ENCODE measurements at places on chromosomes 16 and 17.
A peak's percentile ranks its signal among the peaks of the same experiment; 100 is the strongest.

- peak; percentile 8 for DNase-seq
Observed at GRCh38 chr16:67873435-67874370, 851 bp downstream of the EDC4 start.

DNA sequence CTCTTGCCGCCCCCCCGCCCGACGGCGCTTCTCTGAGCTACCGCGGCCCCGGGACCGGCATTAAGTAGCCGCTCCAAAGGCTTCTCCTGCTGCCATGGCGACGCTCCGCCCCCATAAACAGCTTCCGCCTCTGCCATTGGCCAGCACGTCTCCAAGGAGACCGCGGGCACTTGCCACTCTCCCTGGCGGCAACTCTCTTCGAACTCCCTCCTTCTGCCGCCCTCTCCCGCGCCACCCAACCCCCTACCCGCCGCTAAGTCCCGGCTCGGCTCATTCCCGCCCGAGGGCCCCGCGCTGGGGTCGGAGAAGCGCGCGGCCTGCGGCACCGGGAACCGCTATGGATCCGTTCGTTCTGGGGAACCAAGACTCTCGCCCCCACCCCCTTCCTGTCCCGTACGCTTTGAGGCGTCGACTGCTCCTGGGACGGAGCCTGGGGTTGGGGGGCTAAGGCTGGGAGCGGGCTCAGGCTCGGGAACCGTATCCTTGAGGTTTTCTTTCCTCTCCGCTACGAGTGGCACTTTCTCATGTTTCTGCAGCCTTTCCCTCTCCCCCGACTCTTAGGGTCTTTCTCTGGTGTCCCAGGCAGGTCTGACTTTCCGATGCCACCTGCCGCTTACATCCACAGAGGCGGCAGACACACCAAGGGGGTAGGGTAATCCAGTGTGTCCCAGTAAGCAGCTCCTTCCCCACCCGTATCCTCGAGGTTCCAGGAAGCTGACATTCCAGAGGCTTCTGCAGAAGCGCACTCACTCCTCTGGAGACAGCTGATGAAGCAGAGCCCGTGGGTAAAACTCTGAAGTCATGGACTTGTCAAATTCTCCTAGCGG, at the start of gene FOXJ1:
TSS of gene FOXJ1 (minus strand) at position 34 of the 827 bp plus-strand sequence. CDS start 850 bp downstream, outside the sequence.
- peak; percentile 80 for DNase-seq

GRCh38 chr16:83928341-83929055, 24.5 kb upstream of the OSGIN1 start:
- no peak for DNase-seq

GRCh38 chr17:9414471-9414870, 161.1 kb downstream of the STX8 start:
- no peak for DNase-seq

GRCh38 chr16:57123216-57123973, 31.0 kb downstream of the CPNE2 start:
- DNase-seq = no peak

DNA sequence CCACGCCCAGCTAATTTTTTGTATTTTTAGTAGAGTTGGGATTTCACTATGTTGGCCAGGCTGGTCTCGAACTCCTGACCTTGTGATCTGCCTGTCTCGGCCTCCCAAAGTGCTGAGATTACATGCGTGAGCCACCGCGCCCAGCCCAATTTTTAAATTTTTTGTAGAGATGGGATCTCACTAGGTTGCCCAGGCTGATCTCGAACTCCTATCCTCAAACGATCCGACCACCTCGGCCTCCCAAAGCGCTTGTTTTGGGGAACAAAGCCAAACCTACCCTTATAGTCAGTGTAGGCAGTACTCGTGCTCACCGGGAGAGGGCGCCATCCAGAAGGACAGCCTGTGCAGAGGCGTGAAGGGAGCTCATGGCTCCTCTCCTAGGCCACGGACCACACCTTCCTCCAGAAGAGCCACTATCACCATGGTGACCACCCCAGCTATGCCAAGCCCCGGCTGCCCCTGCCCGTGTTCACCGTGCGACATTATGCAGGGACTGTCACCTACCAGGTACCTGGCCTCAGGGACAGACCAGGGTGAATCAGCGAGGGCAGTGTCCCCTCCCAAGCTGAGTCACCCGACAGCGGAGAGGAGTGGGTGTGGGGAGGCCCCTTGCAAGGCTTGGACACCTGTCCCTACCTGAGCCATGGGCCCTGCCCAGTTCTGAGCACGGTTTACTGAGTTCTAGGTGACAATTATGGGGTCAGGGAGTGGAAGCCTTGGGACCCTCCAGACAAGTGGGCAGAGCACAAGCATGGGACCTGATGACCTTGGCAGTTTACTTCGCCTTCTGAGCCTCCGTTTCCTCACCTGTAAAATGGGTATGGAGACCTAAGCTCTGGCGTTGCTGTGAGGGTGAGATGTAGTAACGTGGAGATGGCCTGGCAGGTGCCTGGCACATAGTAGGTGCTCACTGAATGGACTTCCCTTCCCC, 13.7 kb downstream of the MYO15B start:
- DNase-seq = no peak

DNA sequence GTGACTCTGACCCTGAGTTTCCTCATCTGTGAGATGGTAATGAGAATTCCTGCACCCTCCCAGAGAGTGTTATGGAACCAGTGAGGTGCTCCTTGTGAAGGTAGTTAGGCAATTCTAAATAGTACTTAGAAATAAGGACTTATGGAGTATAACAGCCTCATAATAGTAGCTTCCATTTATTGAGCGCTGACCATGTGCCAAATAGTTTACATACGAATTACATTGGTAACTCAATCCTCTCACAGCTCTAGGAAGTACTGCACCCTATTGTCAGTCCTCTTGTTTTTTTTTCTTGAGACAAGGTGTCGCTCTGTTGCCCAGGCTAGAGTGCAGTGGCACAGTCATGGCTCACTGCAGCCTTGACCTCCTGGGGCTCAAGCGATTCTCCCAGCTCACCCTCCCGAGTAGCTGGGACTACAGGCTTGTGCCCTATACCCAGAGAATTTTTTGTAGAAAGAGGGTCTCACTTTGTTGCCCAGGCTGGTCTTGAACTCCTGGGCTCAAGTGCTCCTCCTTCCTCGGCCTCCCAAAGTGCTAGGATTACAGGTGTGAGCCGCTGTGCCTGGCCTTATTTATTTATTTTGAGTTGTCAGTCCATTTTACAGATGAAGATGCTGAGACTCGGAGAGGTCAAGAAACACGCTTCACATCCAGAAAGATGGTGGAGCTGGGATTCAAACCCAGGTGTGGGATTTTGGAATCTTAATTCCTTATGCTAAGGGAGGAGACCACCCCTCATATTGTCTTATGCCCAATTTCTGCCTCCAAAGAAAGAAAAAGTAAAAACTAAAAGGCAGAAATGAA, 2.9 kb downstream of the TNS4 start:
- no peak for DNase-seq

GRCh38 chr16:46929378-46930332, 43.8 kb downstream of the DNAJA2 start:
- DNase-seq = peak; percentile 63

DNA sequence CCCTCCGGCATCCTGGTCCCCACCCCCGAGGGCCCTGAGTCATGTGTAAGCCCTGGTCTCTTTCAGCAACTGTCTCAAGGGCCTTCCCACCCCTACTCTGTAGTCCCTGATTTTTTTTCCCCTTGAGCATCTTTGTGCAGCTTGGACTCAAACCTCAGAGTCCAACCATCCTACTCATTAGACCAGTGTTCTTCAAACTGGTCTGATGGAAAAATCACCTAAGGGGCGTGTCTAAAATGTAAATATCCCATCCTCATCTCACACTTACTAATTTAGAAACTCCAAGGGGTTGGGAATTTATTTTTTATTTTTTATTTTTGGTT, 624 bp downstream of the G6PC3 start:
- peak; percentile 40 for DNase-seq

DNA sequence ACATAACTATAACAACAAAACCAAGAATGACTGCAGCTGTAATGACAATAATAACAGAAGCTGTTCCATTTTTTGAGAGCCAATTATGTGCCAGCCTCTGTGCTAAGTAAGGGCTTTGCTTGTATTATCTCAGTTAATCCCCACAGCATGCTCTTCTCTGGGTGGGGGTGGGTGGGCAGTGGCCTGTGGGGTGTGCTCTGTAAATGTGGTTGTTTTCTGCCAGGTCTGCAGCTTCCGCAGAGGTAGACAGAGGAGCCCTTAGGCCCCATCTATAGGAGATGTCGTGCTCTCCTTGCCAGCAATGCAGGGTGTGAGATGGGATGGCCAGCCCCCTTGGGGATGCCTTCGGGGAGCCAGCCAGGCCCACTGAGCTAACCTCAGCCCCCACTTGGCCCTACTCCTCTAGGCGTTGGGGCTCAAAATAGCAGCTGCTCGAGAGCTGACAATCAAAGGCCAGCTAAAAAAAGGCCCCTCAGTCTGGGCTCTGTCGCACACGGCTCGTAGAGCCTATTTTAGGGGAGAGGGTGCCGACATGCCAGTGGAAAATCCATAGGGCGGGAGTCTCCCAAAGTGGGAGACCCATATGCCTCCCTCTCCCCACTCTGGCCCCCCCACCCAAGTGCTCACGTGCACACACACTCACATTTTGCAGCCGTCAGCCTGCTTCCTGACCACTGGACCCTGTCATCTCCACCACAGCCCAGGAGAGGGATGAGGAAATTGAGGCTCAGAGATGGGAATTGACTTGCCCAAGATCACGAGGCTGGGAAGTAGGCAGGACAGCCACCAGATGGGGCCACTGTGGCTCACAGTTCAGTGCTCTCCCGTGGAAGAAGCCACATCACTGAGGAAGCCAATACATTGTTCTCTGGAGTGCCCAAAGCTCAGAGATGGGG, 15.8 kb downstream of the CDH16 start:
- DNase-seq = no peak

- DNase-seq = no peak
Observed at GRCh38 chr16:3655396-3656159, 1.1 kb downstream of the DNASE1 start.

- no peak for DNase-seq
Observed at GRCh38 chr16:19926449-19927390, 42.1 kb upstream of the GPRC5B start.

GRCh38 chr16:49269201-49269600, 12.4 kb downstream of the CBLN1 start:
- DNase-seq = no peak

DNA sequence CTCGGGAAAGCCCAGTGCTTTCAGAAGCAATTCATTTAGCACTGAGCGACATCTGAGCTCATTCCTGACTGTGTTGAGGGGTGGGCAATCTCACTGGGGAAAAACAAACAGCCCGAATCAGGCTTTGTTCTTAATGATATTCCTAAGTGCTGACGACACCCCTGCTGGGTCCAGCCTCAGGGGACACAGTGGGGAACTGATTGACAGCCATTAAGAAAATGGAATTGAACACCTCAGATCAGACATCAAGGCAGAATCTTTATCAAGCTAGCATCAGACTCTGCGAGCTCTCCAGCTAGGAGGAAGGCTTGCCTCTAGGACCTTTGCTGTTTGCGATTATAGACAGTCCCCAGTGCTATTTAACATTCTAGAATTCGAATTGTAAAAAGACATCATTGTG, 22.5 kb upstream of the LYRM9 start:
- DNase-seq = no peak

- DNase-seq = no peak
Observed at GRCh38 chr16:23185656-23186055, 3.1 kb downstream of the SCNN1G start.

- DNase-seq = no peak
Observed at GRCh38 chr16:23975293-23975692, 139.5 kb downstream of the PRKCB start.

- no peak for DNase-seq
Observed at GRCh38 chr16:1592446-1592845, 19.4 kb downstream of the IFT140 start.

GRCh38 chr16:23334457-23334853, 32.4 kb downstream of the SCNN1B start:
- no peak for DNase-seq

GRCh38 chr16:72482695-72483094, 310.7 kb upstream of the PMFBP1 start:
- DNase-seq = no peak

DNA sequence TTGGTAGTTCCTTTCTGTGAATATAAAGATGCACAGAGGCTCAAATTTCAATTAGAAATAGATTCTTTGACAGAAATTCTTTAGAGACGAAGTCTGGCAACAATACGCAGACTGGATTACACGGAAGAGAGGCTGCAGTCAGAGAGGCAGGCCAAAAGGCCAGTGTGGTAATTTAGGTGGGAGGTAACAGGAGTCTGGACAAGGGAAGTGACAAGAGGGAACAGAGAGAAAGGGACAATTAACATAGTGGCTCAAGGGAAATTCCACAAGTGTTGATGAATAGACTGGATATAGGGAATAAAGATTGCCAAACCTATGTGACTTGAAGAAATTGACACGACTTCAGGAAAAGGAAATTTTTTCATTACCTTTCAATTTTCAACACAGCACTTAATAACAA, 54.6 kb downstream of the STX8 start:
- no peak for DNase-seq

DNA sequence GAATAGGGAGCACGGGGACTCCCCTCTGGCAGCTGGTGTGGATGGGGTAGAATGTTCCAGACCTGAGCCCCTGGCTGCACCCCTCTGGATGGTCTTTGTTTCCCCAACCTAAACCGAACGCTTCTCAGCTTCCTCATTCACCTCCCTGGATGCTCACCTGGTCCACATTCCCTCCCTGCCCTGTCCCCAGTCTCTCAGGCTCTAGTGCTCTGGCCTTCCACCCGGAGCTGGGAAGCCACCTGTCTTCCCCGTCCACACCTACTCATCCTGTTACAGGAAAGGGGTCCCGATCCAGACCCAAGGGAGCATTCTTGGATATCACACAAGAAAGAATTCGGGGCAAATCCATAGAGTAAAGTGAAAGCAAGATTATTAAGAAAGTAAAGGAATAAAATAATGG, 73.5 kb downstream of the CYLD start:
- DNase-seq = no peak

- no peak for DNase-seq
Observed at GRCh38 chr17:45823598-45823997, 21.1 kb upstream of the SPPL2C start.

GRCh38 chr17:81911277-81911961, at the start of gene PCYT2:
PCYT2 (minus strand) TSS chr17:81911399; CDS start chr17:81911355, 44 bp downstream.
- peak; percentile 86 for DNase-seq

DNA sequence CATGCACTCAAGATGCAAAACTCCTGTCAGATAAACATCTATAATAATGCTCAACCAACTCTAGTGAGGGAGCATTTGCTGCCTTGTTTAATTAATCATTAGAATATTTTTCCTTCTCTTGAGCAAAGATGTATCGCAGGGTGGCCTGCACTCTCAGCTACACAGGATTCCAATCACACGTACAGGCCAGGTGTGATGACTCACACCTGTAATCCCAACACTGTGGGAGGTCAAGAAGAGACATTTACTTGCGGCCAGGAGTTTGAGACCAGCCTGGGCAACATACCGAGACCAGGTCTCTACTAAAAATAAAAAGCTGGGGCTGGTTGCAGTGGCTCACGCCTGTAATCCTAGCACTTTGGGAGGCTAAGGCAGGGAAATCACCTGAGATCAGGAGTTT, 49.1 kb downstream of the ARHGAP17 start:
- DNase-seq = no peak

DNA sequence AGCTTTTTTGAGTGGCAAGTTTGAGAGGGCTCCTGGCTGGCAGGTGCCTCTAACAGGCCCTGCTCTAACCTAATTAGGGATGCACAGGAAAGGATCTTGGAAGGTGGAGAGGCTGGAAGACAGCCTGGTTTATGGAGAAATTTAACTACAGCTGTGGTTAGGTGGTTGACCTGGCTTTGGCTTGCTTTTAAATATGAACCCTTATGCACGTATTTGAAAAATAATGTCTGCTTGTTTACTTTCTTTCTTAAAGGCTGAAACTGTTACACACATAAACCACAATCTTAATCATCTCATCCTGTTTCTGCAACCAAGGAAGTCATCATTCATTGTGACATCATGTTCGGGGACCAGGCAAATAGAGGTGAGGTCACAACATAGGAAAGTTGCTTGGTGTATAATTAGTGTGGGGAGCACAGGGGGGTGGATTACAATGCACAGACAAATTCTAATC, 23.1 kb upstream of the DHRS13 start:
- peak; percentile 16 for DNase-seq

All from stimulated activated CD4-positive, alpha-beta T cell treated with anti-CD3 and anti-CD28 coated beads, Interleukin-12 subunit alpha, Interleukin-12 subunit beta, amount 100 ng/mL, for 24 hours (primary cell).